ENCODE measurements at places on chromosomes 4 and X.

DNA sequence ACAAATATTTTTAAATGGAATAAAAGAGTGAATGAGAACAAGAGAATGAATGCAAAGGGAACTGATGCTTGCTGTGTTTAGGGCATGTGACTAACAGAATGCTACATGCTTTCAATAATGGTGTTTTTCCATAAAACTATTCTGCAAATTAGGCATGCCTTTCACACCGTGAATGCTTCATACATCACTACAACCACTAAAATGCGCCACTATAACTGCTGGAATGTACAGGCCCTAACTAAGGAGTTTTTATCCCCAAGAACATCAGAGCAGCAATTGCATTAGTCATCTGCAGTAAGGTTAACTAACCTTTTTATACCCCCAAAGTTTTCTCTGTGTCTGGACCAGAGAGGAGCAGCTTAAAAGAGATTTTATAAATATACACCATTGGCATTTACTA, 190.4 kb downstream of the ARAP2 start:
- DNase-seq = no peak

DNA sequence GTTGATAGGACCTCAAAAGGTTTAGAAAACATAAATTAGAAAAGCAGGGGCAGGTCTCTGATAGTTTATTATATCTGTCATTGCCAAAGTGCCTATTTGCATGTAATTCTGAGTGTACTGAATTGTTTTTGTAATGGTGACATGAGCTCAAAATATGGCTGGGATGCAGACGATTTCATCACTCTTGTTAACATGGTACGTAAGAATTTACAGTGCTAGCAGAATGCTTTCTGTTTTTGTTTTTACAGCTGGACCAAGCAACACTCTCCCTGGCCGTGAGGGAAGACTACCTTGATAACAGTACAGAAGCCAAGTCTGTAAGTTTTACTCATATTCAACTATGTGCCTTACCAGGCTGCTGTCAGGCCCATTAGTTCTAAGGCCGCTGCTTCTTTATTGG, 58.1 kb downstream of the PHEX start:
- peak; percentile 51 for DNase-seq

DNA sequence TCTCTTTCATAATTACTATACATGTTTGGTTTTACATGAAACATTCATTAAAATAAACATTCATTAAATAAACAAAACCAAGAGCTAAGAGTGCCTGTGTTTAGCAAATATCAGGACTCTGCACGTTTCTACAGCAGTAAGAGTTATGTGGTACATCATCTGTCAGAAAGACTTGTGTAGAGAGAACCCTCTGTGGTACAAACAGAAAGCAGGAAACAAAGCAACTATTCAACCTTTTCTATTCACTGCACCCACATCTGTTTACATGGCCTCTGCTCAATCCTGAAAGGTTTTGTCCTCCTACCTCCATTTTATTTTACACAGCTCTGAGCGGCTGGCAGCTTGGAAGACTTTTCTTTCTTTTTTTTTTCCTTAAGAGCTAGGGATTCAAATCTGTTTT, 90.7 kb upstream of the PCDH18 start:
- no peak for DNase-seq

DNA sequence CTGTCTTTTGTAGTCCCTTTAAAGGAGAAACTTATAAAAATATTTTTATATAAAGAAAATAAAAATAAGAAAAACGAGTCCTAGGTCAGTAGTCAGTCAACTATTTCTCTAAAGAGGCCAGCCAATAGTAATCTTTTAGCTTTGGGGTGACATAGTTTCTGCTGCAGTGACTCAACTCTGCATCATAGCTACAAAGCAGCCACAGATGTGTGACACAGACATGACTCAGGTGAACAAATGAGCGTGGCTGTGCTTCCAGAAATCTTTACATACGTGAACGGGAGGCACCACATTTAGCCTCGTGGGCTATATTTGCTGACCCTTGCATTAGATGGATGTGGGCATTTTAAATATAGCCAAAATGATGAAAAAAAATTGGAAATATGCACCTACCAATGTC, 1862.5 kb upstream of the TENM3 start:
- DNase-seq = no peak

GRCh38 chrX:8647176-8647575, 84.8 kb downstream of the ANOS1 start:
- no peak for DNase-seq

- DNase-seq = no peak
Observed at GRCh38 chrX:155279873-155280272, 15.6 kb upstream of the RAB39B start.

DNA sequence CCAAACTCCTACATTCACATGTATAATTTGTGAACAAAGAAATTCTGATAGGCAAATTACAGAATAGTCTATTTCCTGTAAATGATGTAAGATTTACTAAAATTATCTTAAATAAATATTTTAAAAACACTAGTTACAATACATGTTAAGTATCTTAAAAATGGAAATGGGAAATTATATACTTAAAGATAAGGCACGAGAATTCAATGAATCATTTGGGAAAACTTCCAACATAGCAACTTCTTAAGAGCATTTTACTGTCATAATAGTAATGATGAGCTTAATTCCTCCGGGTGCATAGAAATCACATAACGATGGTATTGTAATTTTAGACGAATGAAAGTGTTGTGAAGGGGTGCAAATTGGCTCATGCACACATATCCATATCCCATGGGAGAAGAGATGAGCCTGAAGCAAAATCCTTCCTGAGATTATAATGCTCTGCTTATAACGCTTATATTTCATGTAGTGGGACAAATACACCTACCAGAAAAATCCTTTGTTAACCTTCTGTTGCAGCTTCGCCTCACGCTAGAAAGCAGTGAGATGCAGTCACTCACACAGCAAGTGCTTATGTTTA, 873.5 kb downstream of the PDHA2 start:
- no peak for DNase-seq

- no peak for DNase-seq
Observed at GRCh38 chrX:115892056-115892708, 278.4 kb upstream of the AGTR2 start.

- no peak for DNase-seq
Observed at GRCh38 chr4:87697272-87697671, 47.2 kb downstream of the DMP1 start.

DNA sequence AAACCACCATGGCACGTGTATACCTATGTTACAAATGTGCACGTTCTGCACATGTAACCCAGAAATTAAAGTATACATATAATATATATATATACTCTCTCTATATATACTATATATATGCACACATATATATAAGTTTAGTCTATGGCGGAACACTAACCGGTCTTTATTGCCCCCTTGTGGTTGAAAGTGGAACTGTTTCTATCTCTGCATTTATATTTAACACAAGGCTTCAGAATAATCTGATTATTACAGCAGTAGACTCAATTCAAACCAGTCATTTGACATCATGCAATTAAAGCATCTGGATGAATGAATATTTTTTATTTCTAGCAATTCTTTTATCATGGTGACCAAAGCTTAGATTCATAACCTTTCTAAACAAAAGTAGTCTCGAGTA, 14.6 kb downstream of the RAB9B start:
- DNase-seq = no peak

GRCh38 chr4:28062562-28062961, 1201.9 kb downstream of the STIM2 start:
- no peak for DNase-seq

DNA sequence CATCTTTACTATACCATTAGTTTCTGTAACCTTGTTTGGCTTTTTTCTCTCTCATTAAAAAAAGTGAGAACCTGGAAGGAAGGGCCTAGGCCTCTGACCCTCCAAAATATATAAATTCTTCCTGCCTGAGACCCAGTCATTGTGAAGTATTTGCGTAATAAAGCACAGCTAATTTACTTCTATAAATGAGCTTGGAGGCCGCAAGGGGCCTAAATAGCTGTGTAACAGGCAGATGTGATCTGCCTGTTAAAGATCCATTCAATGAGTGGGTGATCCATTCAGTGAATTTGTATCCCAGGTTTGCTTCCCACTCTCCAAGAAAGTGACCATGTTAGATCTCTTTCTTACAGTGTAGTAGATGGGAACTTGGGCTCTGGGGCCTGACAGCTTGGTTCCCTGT, 595 bp upstream of the PYURF start:
- DNase-seq = no peak

- DNase-seq = no peak
Observed at GRCh38 chr4:48261281-48261680, 8.4 kb downstream of the TEC start.

- no peak for DNase-seq
Observed at GRCh38 chr4:97185233-97185632, 958.0 kb downstream of the STPG2 start.

DNA sequence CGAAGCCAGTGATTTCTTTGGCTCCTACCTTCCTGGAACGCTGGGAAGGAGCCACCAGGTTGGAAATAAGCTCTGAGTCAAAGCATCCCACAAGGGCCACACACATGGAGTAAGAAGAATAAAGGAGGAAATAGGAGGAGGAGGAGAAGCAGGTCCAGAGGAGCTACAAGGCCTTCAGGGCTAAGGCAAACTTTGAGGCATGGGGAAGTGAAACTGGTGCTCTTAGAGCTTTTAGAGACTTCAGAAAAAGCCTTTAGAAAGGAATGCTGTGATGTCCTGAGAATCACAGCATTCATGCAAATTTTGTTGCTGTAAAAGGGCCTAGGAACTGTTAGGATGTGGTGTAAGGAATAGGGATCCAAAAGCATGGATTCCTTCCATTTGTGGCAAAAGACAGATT, 135.9 kb upstream of the ARHGEF9 start:
- no peak for DNase-seq

DNA sequence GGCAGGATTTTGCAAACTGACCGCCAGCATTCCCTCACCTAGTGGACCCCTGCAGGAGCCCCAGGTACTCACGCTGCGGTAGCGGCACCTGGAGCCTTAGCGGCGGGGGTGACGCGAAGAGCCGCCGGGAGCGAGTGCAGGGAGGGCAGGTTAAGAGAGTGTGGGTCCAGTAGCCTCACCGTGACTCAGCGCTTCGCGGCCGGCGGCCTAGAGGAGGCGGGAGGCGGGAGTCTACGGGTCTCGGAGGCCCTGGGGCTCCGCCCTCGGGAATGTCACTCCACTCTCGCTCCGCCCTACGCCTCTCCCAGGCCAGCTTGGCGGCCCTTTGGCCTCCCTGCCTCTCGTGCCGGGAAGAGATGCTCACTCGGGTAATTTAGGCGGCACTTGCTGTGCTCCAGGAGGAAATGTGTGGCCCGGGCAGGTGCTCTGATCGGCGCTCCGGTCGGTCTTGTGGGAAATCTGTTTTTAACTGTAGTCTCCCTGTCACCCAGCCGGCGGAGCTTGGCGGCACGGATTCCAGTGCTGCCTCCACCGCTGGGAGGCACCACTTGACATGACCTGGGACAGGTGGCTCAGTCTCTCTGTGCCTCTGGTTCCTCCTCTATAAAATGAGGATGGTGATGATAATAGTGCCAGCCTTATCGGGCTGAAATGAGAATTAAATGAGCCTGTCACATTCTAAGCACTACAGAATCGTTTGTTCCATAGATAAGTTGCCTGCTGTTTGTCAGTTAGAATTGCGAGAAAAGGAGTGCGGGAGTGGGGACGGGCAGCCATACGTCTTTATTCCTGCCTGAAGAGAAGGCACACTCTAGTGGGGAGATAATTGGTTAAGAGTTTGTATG, at the start of gene PIR:
Gene PIR (minus strand): TSS at position 216 of the 845 bp plus-strand sequence. CDS start 2,076 bp downstream, outside the sequence.
- DNase-seq = no peak

DNA sequence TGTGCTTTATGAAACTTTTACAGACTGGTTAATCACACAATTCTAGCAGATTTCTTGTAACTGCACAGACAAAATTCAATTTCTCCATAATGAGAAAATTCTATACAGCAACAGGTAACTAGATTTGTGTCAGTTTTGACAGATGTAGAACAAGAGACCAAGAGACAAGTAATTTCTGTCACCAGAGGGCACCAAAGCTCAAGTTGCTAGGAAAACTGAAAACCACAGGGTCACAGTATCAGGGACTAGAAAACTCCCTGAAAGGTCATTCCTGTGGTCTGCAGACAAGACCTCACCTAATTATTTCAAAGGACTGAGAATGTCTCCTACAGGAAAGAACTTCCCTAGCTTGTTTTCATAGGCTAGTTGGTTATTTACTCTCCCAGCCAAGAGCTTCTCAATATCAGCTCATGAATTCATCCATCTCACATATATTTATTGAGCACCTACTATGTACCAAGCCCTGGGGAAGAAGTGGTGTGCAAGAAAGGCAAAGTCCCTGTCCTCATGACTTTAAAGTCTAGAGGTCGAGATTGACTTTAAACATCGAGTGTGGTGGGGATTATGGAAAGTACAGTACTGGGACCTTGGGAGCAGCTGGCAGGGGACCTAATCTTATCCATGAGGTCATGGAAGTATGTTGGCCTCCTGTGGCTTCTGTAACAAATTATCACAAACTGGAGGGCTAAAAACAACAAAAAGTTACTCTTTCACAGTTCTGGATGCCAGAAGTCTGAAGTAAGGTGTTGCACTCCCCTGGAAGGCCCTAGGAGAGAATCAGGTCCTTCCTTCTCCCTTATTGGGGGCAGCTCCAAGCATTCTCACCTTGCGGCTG, 47.8 kb upstream of the SETD7 start:
- DNase-seq = no peak

DNA sequence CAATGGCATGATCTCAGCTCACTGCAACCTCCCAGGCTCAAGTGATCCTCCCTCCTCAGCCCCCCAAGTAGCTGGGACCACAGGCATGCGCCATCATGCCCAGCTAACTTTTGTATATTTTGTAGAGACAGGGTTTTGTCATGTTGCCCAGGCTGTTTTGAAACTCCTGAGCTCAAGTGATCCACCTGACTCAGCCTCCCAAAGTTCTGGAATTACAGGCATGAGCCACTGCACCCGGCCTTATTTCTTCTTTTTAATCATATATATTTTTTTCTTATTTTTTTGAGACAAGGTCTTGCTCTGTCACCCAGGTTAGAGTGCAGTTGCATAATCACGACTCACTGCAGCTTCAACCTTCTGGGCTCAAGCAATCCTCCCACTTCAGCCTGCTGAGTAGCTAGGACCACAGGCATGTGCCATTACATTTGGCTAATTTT, 184.0 kb downstream of the TSPAN5 start:
- DNase-seq = no peak

DNA sequence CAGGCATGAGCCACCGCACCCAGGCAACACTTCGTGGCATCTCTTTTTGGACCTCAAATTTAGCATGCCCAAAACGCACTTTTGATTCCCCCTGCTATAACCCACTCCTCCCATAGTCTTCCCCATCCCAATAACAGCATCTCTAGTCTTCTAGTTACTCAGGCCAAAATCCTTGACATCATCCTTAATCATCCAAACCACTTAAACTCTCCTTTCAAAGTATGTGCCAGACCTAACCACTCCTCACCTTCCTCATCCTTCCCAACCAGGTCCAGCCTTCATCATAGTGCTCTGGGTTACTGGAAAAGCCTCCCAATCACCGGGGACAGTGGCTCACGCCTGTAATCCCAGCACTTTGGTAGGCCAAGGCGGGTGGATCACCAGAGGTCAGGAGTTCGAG, 41.9 kb downstream of the AFAP1 start:
- DNase-seq = no peak

DNA sequence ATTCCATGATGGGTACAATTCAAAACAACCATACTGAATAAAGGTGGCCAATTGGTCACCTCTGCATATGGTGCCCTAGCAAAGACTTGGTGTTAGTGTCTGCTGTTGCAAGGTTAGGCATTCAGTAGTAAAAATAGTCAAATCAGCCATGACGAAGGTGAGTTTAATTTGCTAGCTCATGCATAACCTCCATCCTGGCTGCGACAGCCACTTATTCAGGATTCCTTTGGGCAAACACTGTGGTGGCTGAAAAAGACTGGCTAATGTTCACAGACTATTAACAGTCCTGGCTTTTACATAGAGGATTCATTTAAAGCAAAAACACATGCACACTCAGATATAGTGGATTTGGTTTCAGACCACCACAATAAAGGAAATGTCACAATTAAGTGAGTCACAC, 34.8 kb upstream of the MAP9 start:
- no peak for DNase-seq

Data from brain pericyte (primary cell).